ENCODE measurements at places on chromosomes 11 and 22.

- DNase-seq = no peak
These were observed 56.9 kb downstream of the PACS1 start for GRCh38 chr11:66126808-66127555.

DNA sequence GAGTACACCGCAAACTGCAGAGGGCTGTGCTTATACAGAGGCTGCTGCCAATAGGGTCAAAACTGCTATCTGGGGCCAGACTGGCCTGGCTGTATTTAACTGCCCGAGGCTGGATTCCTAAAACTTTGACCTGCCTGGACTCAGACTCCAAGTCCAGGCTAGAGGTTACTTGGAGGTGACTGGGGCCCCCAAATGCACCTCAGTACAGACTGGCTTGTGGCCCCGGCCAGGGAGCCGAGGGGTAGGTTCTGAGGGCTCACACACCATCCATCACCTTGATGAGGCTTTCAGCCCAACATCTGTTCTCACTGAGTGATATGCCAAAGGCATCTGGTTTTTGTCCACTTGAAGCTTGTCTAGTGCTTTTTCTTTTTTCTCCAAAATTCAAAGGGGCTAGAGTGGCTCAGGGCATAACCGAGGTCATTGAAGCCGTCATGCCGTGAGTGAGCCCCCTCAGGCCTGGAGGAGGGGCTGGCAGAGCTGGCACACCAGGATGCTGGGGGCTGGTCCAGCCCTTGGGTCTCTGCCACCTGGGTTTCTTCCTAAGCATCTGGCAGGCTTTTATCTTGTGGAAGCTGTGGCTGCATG is 52.4 kb upstream of the TTLL12 start:
- no peak for DNase-seq

- DNase-seq = no peak
These were observed 301.9 kb downstream of the OPCML start for GRCh38 chr11:133230431-133230830.

DNA sequence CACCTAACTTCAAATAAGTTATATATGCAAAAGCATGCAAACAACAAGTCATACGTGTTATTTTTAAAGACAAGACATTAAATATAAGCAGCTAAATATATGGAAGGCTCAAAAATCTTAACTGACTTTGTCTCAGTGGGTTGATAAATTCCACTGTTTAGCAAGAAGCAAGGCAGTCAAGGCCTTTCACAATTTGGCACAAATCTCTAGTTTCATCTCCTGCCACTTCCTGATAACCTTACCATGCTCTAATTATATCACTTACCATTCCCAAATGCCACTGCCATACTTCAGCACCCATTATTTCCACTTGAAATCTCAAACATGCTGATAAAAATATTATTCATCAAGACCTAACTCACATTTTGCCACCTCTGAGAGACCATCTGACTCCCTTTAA is 24.8 kb downstream of the DCUN1D5 start:
- DNase-seq = no peak

- no peak for DNase-seq
These were observed 30.3 kb upstream of the PRR5 start for GRCh38 chr22:44671742-44672141.

- DNase-seq = no peak
These were observed 390 bp upstream of the HTATIP2 start for GRCh38 chr11:20363149-20363499.

- DNase-seq = no peak
These were observed 90.4 kb upstream of the SLC25A18 start for GRCh38 chr22:17472932-17473331.

- DNase-seq = no peak
These were observed 77.7 kb upstream of the FAM181B start for GRCh38 chr11:82811369-82811768.

GRCh38 chr11:34036456-34036855 is 15.1 kb upstream of the CAPRIN1 start:
- no peak for DNase-seq

DNA sequence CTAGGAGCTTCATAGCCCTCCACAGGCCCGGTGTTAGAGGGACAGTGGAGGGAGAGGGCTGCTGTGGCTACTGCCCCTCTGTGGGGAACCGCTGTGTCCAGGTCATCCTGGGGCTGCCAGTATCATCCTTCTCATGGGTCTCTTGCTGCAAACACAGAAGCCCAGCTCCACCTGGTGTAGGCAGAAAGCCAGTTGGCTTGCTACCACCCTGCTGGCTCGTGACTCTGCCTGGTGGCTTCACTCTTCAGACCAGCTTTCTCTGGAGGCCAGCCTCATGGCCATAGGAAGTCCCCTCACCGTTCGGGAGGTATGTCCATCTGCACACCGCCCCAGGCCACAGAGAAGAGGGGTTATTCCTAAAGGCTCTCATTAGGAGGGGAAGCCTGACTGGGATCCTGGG is 19.4 kb upstream of the SUSD2 start:
- no peak for DNase-seq

- DNase-seq = no peak
These were observed 45.0 kb downstream of the LARGE2 start for GRCh38 chr11:45967506-45967905.

DNA sequence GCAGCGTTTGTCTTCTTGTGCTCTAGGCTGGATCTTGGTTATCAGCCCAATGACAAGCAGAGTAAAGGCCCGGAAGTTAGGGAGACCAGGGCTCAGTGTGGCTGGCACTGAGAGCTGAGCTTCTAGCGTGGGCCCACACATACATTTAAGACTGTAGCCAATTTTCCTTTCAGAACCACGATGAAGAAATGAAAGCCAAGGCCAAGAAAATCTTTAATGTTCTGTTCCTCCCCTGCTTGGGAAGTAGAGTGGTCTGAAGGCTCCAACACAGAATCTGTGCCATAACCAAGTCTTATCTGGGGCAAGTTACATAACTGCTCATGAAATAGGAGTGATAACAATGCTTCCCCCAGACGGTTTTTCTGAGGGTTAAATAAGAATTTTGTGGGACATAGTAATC is 4.7 kb upstream of the ST3GAL4 start:
- no peak for DNase-seq

- DNase-seq = no peak
These were observed 303.3 kb upstream of the ZC3H12C start for GRCh38 chr11:109789901-109790300.

DNA sequence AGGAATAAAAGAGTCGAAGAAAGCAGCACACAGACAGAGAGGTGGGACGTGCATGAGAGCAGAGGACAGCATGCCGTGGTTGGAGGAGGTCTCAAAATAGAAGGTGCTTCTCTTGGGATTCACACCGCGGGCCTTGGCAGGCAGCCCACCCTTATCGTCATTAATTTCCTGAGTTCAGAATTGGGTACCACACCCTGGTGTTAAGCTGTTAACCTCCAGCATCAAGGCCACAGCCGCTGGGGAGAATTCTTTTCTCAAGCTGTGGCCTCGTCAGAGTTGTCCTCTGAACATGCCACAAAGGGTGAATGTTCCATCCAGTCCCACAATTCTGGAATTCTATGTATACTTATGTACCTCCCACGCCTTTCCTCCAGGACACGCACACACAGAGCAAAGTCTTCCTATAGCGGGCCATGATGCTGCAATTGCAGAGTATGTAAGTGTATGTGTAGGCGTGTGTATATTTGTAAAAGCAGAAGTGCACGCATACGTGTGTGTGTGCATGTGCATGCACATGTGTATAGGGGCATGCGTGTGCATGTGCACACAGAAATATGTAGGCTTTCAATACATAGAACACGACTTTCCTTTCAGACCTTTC is 39.0 kb downstream of the ADAMTS8 start:
- no peak for DNase-seq

GRCh38 chr11:78949976-78950690 is 375.5 kb upstream of the NARS2 start:
- no peak for DNase-seq

- no peak for DNase-seq
These were observed 17.0 kb downstream of the KCNE3 start for GRCh38 chr11:74450318-74450717.

DNA sequence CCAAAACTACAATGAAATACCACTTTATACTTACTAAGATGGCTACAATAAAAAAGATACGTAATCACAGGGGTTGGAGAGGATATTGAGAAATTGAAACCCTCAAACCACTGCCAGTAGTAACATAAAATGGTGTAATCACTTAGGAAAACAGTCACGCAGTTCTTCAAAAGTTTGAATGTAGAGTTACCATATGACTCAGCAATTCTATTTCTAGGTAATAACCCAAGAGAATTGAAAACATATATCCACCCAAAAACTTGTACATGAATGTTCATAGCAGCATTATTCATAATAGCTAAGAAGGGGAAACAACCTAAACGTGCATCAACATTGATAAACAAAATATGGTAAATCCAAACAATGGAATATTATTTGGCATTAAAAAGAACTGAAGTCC is 24.4 kb upstream of the PSMA1 start:
- no peak for DNase-seq

DNA sequence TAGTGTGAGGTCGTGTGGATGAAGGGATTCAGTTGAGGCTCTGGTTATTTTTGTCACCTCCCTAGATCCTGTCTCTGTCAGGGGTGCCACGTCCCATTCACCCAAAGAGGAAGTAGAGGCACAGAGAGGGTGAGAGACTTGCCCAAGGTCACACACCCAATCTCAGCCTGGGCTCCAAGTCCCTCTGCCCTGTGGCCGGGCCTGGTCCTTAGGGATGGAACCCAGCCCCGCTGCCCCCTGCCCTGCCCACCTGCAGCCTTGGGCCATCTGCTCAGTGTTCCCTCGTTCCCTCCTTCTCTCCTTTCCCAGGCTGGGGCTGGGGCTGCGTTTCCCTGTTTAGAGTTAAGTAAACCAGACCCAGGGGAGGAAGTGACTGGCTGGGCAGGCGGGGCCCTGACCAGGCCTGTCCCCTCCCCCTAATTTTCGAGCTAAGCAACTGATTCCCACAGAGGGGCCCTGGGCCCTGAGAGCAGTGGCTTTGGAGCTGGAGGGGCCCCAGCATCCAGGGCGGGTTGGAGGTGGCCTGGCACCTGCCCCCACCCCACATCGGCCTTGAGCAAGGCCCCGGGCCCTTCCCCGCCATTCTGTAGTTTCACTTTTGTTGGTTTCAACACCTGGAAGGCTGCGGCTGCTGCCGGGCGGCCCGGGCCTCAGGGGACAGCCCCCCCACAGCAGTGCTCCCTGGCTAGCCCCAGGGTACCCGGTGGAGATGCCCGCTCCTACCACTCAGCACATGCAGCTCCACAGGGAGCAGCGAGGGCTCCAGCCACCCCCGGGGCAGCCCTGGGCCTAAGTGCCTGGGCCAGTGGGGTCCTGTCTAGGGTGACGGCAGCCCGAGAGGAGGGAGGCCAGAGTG is 1.5 kb downstream of the TCIRG1 start:
- no peak for DNase-seq

GRCh38 chr22:50047346-50047745 is 10.8 kb downstream of the TTLL8 start:
- no peak for DNase-seq

DNA sequence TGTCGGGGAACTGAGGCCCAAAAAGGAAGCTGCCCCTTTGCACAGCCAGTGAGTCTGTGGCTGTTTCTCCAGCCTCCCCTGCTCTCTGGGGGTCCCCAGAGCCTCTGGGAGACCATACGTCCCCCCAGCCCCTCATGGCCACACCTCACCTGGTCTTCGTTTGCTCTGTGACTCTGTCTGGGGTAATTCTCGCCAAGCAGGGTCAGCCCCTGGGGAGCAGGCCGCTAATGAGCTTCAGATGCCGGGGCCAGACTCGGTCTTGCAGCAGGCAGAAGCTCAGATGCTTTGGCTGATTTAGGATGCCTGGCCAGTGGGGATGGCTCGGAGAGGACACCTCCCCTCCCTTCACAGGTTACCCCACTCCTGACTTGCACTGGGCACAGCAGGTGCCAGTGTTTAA is 24.1 kb upstream of the WNT11 start:
- DNase-seq = no peak

DNA sequence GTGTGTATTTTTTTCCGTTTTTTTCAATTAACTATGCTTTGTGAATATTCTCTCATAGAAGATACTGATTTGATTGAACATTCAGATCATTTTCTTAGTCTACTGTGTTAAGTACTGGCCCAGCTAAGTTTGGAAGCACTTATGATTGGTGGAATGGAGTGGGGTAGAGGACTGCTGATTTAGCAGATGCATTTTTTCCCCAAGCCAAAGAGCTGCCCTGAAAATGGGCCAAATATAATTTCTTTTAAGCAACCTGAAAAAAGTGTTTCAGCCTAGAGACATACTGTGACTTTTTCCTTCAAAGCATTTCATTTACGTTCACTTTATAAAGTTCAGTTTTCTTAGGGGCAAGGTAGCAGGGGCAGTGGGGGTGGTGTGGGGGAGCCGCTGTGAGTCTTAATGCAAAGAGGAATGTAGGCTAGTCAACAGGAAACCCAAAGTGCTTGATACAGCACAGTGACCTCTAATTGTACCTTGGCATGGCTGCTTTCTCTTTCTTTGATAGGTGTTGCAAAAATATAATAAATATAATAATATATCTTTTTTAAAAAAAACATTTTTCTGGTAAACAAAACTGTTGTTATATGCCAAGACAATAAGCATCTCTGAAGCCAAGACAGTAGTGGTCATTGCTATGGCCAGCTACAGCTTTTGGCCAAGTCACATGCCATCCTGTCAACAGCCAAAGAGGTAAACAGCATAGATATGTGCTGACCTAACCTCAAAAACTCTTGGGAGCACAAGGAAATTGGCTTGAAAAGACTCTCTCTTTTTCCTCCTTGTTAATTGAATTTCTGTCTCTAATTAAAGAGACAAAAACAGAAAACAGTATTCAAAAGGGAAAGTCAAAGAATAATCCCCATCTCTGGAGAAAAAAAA is 58.8 kb downstream of the LIF start:
- no peak for DNase-seq

DNA sequence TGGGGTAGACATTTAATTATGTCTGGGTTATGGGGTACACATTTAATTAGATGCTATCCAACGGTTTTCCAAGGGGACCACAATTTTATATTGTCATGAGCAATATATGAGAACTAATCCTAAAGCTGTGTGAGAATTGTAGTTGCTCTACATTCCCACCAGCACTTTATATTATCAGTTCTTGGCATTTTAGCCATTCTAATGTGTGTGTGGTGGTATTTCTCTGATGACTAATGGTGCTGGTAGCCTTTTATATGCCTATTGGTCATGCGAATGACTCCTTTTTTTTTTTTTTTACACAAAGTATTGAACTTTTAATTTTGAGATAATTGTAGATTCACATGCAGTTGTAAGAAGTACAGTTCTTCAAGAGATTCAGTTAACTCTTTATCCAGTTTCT is 26.2 kb downstream of the TMEM135 start:
- no peak for DNase-seq

DNA sequence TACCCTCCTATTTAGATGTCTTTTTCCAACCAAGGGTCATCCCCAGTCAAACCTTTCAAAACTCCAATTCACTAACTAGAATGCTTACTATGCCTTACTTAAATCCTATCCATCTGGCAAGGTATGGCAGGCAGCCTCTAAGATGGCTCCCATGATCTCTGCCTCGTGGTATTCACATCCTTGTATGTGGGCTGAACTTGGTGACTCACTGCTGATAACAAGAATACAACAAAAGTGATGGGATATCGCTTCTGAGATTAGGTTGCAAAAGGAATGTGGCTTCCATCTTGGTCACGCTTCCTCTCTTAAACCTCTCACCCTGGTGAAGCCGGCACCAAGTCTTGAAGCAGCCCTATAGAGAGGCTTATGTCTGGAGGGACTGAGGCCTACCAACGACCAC is 29.6 kb upstream of the UPB1 start:
- DNase-seq = no peak

- no peak for DNase-seq
These were observed 129.5 kb upstream of the SORL1-AS1 start for GRCh38 chr11:121582296-121582695.

GRCh38 chr11:117179048-117179999 is 781 bp downstream of the SIDT2 start:
- no peak for DNase-seq

- DNase-seq = no peak
These were observed 11.2 kb downstream of the FOLR1 start for GRCh38 chr11:72203163-72203562.

GRCh38 chr11:116642902-116643301 is 129.9 kb downstream of the BUD13 start:
- DNase-seq = no peak
